NCI-H510A treated with DMSO at 0.1 percent for 48 hours (cell line): ENCODE measurements at places on chromosomes 12 and 14.
A peak's percentile ranks its signal among the peaks of the same experiment; 100 is the strongest.

- DNase-seq = no peak
Observed at GRCh38 chr12:110508071-110508586, 6.0 kb downstream of the RAD9B start.

GRCh38 chr14:100295376-100296105 lies 10.7 kb downstream of the SLC25A29 start:
- no peak for DNase-seq

DNA sequence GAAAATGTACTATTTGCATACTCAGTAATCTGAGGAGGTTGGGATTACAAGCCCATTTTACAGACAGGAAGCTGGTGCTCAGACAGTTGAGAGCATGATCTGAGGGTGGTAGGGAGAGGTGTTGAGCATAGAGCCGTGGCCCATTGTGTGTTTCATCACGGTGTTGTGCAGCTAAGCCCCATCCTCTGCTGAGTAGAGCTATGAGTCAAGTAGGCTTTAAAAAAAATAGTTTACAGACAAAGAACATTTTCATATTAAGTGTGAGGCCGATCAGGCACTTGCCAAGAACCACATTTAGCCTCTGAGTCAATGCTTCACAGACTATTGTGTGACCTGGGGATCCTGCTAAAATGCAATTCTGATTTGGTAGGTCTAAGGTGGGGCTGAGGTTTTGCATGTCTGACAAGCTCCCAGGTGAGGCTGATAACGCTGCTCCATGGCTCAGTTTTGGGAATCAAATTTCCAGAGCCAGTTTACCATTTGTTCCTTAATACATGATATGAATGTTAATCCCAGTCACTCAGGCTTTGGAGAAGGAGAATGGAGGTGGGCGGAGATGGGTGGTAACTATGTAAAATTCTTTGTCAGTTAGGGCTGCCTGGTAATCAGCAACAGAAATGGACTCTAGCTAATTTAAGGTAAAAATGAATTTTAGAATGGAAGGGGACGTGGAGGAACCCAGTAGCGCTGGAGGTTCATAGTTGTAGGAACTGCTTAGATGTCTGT lies 22.2 kb downstream of the ZNF664 start:
- DNase-seq = no peak

- DNase-seq = peak; percentile 39
Observed at GRCh38 chr12:122872815-122873361, 23.0 kb downstream of the VPS37B start.

- DNase-seq = no peak
Observed at GRCh38 chr14:88299865-88300530, 23.1 kb downstream of the KCNK10 start.

DNA sequence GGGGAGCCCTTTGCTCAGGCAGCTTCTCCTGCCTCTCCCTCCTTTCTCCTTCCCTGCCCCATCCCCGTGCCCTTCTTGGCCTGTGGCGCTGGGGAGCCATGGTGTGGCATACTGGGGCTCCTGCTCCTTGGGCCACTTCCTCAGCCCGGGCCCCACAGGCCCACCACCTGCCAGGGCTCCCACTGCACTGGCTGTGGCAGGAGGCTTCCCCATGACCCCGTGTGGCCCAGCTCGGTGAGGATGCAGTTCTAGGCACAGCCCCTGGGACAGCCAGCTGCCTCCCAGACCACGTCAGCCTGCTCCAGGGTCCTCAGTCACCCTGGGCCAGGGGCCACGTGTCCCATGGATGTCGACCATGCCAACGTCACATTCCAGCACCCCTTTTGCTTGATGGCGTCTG lies 13.0 kb upstream of the AMN start:
- DNase-seq = no peak

DNA sequence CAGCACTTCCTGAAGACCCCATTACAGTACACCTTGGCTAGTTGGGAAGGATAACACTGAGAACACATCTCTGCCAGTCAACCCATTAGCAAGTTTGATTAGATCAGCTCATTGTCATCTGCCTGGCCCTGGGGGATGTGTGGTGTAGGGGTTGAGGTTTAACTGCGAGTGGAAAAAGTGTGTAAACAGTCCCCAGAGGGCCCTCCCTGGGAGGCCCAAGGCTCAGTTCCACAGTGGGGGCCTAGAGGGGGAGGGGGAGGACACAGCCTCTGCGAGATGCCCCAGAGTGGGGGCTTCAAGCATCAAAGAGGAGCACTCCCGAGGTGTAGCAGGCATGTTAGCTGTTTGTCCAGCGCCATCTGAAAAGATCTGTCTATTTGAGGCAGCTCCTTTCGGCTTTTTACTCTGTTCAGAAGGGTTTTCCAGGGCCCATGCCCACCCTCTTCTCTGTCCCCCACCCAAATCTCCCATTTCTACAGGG lies 344 bp downstream of the LPAR5 start:
- no peak for DNase-seq

- DNase-seq = peak; percentile 12
Observed at GRCh38 chr12:81296556-81297305, 218.9 kb downstream of the ACSS3 start.

DNA sequence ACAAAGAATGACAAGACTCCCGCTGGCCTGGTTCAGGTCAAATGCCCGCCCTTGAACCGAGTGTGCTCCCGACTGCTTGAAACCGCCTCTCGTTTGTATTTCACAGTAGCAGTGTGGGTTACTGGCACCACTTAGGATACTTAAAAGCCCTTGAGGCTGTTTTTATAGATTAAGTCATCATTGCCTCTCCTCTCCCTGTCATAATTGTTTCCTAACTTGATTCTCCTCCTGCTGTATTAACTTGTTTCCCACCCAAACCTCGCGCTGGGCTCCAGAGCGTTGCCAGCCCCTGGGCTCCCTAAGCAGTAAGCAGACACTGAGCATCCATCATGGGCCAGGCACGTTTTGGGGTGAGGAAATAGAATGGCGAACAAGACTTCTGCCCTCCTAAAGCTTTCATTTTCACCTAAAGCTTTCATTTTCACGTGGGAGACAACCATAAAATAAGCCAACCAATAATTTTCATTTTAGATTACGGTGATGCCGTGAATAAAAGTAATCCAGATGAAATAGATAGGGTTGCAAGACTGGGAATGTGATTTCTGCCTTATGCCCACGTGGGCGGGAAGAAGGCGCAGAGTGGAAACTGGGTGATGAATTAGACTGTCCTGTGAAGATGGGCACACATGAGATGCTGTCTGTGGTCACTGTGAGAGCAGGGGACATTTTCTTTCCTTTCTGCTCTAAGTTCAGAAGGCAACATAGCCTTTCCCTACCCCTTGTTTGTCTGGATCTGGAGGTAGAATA lies 97.5 kb downstream of the PPP2R5C start:
- DNase-seq = peak; percentile 60

DNA sequence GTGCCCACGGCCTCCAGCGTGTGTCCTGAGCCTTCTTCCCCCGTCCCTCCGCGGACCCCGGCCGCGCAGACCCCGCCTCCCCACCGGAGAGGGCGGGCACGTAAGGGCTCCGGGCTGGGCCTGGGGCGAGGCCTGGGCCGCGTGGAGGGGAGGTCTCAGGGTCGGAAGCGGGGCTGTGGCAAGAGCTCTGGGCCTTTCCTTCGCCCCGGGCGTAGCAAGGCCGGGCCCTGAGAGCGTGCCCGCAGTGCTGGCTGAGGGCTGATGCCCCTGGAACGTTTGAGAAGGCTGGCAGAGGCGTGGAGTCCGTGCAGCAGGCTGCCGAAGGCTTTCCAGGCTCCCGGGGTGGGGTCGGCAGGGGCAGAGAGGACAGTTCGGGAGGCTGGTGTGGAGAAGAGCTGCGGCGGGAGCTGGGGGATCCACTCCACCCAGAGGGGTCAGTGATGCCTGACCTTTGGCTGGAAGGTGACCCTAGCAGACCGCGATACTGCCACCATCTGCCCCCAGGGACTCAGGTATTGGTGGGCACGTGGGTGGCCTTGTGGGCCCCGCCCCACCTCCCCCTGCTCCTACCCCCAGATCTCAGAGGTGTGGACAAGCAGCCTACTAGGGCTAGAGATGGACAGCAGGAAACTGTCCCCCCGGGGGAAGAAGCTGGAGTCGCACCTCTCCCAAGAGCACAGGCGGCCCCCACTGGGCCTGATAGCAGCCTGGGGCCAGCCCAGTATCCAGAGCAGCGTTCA lies 558 bp downstream of the TEX22 start:
- no peak for DNase-seq

- DNase-seq = no peak
Observed at GRCh38 chr12:122088179-122088810, 9.7 kb downstream of the MLXIP start.

- DNase-seq = no peak
Observed at GRCh38 chr12:89732522-89732921, 23.9 kb upstream of the ATP2B1 start.

GRCh38 chr12:13126494-13126893 lies 23.0 kb upstream of the GSG1 start:
- DNase-seq = no peak

DNA sequence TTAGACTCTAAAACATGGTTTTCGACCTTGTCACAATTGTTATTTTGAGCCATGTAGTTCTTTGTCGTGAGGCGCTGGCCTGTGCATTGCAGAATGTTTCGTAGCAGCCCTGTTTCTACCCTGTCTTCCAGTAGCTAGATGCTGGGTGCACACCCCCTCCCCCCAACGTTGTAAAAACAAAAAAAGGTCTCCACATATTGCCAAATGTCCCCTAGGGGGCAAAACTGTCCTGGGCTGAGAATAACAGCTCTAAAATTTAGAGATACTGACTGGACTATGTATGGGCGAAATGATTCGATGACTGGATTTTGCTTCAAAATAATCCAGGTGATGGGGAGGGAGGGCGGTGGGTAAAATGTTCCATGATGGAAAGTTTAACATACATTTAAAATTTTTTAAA lies 126.1 kb upstream of the FUT8 start:
- DNase-seq = no peak

DNA sequence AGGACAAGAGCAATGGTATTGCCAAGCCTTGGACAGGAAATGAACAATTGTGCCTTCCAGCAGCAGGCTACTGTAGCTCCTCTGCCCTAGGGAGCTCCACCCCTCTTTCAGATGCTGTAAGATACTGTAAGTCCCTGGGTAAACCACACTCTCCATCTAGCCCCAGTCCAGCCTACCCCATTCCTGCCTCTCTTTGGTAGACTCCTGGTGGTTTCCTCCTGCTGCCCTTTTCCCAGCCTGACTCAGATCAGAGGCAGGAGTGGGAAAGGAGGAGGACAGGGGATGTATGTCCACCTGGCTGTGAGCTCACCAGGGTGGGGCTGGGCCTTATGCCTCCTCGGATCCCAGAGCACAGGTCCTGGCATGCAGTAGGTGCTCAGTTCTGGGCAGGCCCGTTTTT lies 174.6 kb downstream of the ESRRB start:
- peak; percentile 38 for DNase-seq
